Activated T-helper 2 cell treated with anti-CD3 and anti-CD28 coated beads, Interferon-gamma antibody, Interleukin-2, Interleukin-4, amounts not matched to agents 10 μg/mL and 5 μg/mL and 100 μg/mL, durations not matched to agents 14 hours and 24 hours and 36 hours (primary cell): ENCODE measurements at places on chromosomes 3 and 15.

- H3K27me3 ChIP-seq = no peaks in the 10 kb centered on the region
- no peaks in the 10 kb centered on the region for H3K4me1 ChIP-seq
- H3K4me3 ChIP-seq = no peak overlapping the region
- DNase-seq = no peak
Observed at GRCh38 chr3:55000546-55000945, 72.7 kb upstream of the LRTM1 start.

GRCh38 chr3:126523745-126524428 is at the start of gene CHST13:
TSS of gene CHST13 (plus strand) at chr3:126524155. CDS start at chr3:126524333, 178 bp downstream.
- H3K4me3 ChIP-seq = no peak within 1 kb of the TSS
- no peak for DNase-seq
- no peaks in the 10 kb centered on the region for H3K4me1 ChIP-seq
- no peak within 1 kb of the TSS for H3K27ac ChIP-seq
- H3K36me3 ChIP-seq = no peaks in the 10 kb centered on the region

- H3K4me1 ChIP-seq = peaks cover 18% of the 10 kb centered on the region
- H3K27me3 ChIP-seq = no peaks in the 10 kb centered on the region
- no peak overlapping the region for H3K27ac ChIP-seq
- H3K36me3 ChIP-seq = peaks cover 76% of the 10 kb centered on the region
Observed at GRCh38 chr3:184183679-184184078, 2.3 kb upstream of the ABCF3 start.

DNA sequence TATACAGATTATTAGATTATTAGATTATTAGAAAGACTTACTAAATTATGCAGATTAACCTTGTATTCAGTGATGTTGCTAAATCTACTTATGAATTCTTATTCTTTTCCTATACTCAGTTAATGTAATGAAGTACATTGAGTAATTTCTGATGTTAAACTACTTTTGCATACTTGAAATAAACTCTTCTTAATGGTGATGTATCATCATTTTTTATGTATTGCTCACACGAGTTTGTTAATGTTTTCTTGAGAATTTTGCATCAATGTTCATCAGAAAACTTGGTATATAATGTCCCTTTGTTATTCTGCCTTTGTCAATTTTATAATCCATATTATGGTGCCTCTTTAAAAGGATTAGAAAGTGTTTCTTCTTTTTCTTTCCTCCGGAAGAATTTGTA is 163.2 kb upstream of the COL8A1 start:
- DNase-seq = no peak
- no peaks in the 10 kb centered on the region for H3K36me3 ChIP-seq
- no peak overlapping the region for H3K4me3 ChIP-seq

GRCh38 chr15:70210076-70210475 is 112.4 kb upstream of the TLE3 start:
- DNase-seq = no peak
- H3K27me3 ChIP-seq = peaks cover 13% of the 10 kb centered on the region
- no peaks in the 10 kb centered on the region for H3K36me3 ChIP-seq
- H3K4me3 ChIP-seq = no peak overlapping the region
- H3K4me1 ChIP-seq = no peaks in the 10 kb centered on the region
- H3K27ac ChIP-seq = no peak overlapping the region

- H3K36me3 ChIP-seq = no peaks in the 10 kb centered on the region
- H3K27me3 ChIP-seq = no peaks in the 10 kb centered on the region
- no peak overlapping the region for H3K27ac ChIP-seq
- H3K4me3 ChIP-seq = no peak overlapping the region
Observed at GRCh38 chr3:65669163-65669875, 369.4 kb downstream of the MAGI1 start.

- H3K36me3 ChIP-seq = peaks cover 24% of the 10 kb centered on the region
- H3K27me3 ChIP-seq = no peaks in the 10 kb centered on the region
- H3K4me3 ChIP-seq = no peak overlapping the region
- DNase-seq = no peak
- H3K4me1 ChIP-seq = peaks cover 1% of the 10 kb centered on the region
- H3K27ac ChIP-seq = no peak overlapping the region
Observed at GRCh38 chr3:108024146-108024850, 66.5 kb downstream of the CD47 start.
